ENCODE measurements at places on chromosomes 1 and 21.
A peak's percentile ranks its signal among the peaks of the same experiment; 100 is the strongest.

GRCh38 chr1:218164930-218165700 is 120.0 kb upstream of the RRP15 start:
- peak; percentile 11 for DNase-seq

DNA sequence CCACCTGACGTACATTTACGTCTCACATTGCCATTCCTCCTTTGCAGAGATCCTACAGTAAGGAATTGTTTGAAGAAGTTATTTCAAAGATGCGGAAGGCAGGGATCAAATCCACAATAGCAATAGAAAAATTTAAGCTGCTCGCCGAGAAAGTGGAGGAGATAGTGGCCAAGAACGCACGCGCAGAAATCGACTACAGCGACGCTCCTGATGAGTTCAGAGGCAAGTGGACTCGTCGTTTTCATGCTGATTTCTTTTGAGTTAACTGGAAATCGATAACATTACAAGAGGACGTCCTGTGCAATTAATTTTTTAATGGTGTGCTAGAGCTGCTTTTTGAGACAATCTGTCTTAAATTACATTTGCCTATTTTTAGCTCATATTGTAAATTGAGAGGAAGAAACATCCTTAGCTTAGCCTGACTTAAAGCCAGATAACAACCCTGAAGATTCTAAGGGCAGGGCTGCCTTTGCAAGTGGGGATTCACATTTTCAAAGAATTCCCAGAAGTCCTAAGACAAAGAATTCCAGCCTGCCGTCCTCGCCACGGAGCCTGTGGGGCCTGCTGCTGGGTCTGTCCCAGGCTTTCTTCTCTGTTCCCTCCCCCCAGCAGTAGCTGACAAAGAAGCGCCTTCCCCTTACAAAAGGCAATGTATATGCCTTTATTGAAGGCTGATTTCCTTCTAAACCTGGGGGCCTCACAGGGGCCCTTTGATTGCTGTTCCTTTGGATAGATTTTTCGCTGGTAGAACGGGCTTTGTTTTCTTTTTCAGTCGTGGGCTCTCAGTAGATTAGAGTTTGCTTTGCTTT is 31.6 kb upstream of the KIF1B start:
- DNase-seq, result no peak

- DNase-seq, result no peak
Observed at GRCh38 chr1:245710961-245711903, 556.4 kb downstream of the KIF26B start.

- DNase-seq, result no peak
Observed at GRCh38 chr1:112363636-112364035, 32.4 kb upstream of the CTTNBP2NL start.

DNA sequence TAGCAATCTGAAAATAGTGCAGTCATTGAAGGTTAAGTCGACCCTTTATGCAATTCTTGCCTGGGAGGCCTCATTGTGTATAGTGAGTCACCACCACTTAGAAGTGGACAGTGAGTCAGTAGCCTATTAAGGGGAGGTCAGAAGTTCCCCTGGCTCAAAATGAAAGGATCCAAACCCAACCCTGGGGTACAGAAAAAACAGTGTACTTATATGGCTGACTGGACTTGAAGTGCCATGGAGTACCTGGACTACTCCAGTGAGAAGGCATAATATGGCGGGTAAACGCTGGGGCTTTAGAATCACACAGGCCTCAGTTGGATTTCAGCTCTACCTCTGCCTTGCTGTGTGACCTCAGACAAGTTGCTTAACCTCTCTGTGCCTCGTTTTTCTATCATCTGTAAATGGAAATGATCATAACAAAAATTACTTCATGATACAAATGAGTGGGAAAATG is 2.2 kb upstream of the BCL9 start:
- DNase-seq, result no peak

All from germinal center (tissue), 1 donor.